ENCODE measurements at places on chromosomes 4 and X.

- DNase-seq: no peak
Measured at GRCh38 chr4:37653601-37654000, 32.6 kb downstream of the RELL1 start.

- DNase-seq: no peak
Measured at GRCh38 chrX:152903589-152903988, 5.7 kb downstream of the ZNF185 start.

DNA sequence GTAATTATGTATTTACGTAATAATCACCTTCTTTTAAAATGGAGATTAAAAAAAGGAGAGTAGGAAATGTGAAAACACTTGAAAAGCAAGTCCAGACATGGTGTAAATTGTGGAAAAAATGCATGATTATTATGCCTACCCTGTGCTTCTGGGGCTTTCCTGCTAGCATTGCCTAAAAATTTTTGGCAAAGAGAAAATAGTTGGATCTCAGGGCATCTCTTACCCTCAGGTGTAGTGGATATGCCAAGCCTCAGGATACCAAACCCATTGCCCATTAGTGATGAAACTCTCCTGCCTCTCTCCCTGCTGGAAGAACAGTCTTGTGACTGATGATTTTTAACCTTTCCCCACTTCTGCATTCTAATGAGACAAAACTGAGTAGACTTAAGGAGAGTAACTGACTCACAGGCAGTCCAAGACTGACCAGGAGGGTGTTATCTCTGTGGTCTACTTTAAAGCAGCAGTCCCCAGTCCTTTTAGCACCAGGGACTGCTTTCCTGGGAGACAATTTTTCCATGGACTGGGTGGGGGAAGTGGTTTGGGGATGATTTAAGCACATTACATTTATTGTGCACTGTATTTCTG is 174.6 kb downstream of the ZNF330 start:
- DNase-seq: no peak

DNA sequence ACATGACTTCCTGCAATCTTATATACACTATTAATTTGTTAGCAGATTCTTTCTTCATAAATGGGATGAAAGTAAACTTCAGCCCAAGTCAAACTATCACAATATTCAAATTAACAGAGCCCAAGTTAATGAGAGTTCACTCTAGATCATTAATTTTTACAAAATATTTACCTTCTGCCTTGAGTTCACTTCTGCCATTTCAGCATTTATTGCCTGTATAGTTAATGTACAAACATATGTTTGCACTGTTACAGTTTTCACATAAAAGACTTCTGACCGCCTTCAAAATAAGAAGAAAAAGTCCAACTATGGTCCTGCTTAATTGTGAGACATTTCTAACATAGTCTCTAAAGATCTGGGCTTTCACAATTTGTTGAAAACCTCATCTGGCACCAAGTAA is 46.9 kb downstream of the GPC3 start:
- DNase-seq: no peak

DNA sequence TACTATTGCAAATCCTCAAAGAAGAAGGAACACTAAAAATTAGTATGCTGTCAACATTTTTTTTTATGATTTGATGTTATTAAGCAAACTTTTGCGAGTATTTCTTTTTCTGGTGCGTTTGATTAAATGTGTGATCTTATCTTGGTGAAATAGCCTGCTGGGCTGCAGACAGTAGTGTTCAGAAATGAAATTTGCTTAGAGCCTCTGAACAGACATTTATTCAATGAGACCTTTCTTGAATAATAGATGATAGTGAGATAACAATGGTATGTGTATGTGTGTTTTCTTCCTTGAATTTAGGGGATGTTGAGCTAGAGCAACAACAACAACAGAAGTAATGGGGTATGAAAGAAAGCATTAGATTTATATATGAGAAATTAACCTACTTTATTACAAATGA is 12.7 kb downstream of the ADGRL3 start:
- no peak for DNase-seq

DNA sequence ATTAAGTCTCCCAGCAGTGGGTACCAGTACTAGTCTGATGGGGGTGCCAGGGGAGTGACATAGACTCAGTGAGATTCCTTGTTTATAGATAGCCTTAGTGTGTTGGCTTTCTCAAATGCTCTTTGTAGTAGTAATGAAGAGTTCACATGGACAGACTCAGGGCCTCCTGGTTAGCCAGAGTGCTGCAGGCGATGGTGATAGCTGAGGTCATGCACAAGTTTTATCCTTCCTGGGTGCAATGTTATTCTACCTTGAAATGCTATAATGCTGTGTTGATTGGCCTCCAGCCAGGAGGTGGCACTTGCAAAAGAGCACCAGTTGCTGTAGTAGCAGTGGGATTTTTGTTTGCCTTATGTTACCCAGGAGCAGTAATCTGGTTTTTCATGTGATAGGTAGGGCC is 35.5 kb upstream of the ADH4 start:
- no peak for DNase-seq

GRCh38 chr4:165199286-165199685 is 8.1 kb upstream of the KLHL2 start:
- DNase-seq: no peak

DNA sequence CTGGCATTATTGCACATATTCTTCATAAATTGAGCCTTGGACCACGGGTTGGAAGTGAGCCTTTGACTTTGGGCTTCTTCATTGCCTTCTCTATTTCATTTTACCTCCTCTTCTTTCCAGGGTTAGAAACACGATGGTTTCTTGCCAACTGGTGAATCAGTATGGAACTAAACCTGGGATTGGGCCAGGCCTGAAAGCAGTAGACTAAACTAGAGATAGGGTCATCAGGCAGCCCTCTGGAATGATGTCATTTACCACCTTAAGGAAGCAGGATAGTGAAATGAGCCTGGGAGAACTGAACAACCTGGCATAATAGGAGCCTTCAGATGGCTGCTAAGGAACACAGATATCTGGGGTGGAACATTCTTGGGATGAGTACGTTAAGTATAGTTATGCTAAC is 67.5 kb upstream of the ATP8A1 start:
- no peak for DNase-seq

- no peak for DNase-seq
Measured at GRCh38 chr4:80705311-80705710, 325.2 kb upstream of the BMP3 start.

- DNase-seq: no peak
Measured at GRCh38 chr4:48047421-48047844, 30.9 kb downstream of the NIPAL1 start.

DNA sequence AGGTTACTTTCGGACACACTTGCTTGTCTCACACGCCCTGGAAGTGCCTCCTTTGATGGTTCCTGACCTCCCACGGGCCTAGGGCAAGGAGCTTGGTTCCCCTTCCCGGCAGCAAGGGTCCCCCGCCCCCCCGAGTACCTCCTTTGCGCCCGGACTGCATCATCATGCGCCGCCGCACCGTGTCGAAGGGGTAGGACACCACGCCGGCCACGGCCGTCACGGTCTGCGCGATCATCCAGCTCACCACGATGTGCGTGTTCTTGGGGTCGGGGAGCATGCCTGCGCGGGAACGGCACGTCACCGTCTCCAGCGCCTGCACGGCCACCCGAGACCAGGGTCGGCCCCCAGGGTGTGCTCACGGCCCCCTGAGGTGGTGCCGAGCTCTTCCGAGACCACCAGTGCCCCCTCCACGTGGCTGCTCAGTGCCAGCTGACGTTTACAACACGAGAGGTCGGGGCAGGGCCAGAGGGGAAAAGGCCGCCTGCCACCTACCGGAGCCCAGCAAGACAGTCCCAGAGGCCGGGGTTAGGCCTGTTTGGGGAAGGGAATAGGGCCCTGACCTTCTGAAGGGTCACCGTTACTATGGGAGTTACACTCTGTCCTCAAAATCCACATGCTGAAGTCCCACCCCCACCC is 4.7 kb downstream of the SLC25A6 start:
- no peak for DNase-seq

- no peak for DNase-seq
Measured at GRCh38 chrX:17814557-17814956, 46.5 kb downstream of the RAI2 start.

DNA sequence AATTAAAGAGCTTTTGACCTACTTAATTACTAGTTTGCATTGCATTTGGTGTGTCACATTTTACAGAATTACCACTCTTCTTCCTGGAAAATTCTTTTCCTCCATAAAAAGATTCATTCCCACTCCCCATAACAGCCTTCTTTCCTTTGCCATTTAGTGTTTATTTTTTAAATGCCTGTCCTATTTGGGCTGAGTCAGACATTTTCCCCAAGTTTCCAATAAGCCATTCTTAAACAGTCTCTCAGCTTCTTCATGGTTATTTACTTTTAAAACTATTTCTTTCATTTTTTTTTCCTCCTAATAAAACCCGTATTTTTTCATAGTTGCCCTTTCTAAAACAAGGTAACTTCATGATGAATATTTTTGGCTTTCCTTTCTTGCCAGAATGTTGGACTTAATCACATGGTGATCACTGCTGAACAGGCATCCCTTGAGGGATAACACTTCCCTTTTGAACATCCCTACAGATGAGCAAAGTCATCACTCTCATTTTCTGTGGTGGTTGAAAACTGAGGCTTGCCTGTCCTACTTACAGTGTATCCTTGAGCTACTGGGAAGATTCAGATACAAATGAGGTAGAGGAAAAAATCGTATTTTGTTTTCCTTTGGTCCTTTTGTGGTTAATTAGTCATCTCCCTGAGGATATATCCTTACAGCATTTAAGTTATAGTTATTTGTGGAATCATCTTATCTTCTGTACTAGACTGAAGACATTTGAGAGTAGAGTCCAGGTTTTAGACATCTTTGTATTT is 520.5 kb upstream of the NR3C2 start:
- DNase-seq: no peak

GRCh38 chrX:116232833-116233232 is 62.3 kb downstream of the AGTR2 start:
- no peak for DNase-seq

DNA sequence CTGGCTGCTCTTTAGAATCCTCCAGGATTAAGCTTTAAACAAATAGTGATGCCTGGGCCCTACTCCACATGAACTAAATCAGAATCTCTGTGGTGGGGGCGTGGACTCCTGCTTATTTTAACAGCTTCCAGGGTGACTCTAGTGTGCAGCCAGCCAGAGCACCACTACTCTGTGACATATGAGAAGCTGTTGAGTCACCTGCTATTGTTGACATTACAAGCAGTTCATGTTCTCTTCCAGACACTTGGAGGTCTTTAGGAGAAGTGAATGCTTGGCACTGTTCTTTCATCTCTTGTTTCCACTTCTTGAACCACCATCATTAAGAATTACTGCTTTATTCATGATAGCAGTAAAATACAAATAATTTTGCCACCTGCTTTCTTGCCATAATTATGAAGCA is 426 bp upstream of the C4orf51 start:
- peak; percentile 20 for DNase-seq

DNA sequence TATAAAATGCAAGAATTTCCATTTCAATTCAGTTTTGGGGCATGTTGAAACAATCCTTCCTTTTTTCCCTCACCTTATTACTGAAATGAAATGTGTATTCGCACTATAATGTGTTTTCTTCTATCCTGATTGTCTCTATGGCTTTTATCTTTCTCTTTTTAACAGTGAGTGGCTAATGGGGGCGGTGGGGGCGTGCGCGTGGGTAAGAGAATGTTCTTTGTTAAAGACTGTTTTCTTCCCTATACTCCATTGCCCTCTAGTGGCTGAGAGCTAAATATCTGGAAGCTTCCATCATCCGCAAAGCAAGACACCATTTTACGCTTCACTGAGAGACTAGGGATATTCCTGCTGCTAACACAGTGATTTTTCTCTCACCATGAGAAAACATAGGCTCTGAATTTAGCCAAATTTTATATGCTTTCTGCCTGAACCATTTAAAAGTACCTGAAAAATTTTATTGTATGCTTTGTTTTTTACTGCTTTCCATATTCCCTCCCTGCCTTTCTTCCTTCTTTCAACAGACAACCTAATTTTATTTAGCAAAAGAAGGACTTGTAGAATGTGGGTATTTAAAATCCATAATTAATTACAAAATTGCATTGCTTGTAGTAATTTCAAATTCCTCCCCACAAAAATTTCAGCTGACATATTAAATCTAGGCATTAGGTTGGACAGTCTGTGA is 194.0 kb downstream of the GASK1B start:
- DNase-seq: peak; percentile 55

DNA sequence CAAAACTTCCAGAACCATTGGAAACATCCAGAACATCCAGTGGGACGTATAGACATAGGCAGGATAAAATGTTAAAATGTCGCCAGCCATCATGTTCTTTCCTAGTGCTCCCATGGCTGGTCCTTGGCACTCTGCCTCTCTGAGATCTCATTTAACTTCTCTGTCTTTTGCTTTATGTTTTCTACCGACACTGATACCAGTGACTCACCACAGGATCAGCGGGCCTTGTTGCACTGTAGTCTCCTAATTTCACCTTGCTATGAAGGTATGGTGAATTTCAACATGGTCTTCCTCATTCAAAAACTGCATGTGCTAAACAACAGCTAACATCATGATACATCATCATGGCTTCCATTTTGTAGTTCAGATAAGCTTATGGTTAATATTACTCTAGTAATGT is 521.0 kb upstream of the IGFBP7 start:
- DNase-seq: no peak

DNA sequence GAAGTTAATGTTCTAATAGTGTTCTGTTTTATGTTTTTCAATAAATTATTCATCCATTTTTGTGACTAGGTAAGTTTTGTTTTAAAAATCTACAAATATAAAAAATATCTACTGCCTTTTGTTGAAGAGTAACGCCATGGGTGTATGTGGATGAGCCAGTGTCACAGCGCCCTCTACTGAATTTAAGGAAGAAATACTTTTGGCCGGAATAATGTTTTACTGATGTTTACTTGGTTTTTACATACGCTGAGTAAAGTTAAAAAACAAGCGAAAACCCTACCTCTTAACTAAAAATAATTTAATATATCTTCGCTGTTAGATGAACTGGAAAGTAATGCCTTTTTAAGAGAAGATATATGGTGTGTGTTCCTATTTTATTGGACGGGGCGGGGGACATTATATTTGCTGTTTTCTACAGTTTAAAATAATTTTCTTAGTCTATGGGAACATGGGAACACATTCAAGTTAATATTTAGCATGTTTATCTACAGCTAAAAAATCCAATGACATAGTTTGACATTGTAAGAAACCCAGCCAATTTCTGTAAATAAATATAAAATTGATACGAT is 86.1 kb downstream of the CPE start:
- DNase-seq: no peak

GRCh38 chr4:1072830-1073446 is 40.4 kb downstream of the RNF212 start:
- peak; percentile 64 for DNase-seq

DNA sequence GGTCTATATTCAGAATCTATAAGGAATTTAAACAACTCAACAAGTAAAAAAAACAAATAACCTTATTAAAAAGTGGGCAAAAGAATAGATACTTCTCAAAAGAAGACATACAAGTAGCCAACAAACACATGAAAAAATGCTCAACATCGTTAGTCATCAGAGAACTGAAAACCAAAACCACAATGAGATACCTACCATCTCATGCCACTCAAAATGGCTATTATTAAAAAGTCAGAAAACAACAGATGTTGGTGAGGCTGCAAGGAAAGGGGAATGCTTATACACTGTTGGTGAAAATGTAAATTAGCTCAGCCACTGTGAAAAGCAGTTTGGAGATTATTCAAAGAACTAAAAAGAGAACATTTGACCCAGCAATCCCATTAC is 201.6 kb downstream of the QDPR start:
- DNase-seq: no peak

- no peak for DNase-seq
Measured at GRCh38 chr4:168309781-168310180, 8.8 kb downstream of the DDX60 start.

Data from right hindlimb (tissue), 1 donor.